ENCODE measurements at places on chromosomes 3 and 15.

DNA sequence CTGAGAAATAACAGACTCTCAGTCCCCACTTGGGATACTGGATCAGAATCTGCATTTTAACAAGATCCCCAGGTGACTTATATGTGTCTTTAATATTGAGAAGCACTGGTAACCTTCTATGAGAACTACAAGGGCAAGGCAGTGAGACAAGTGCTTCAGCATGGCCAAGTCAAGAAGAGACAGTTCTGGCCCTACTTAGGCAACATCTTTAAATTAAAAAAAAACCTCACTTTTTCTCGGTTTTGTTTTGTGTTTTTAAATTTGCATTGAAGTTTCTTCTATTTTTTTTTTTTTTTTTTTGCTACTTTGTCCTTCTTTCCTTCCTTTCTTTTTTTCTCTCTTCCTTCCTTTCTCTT, 42.5 kb upstream of the SPTSSB start:
- no peak for DNase-seq

GRCh38 chr3:39181408-39182335, 10.7 kb downstream of the XIRP1 start:
- DNase-seq: no peak

GRCh38 chr3:46578973-46579755, 13.1 kb upstream of the LRRC2 start:
- DNase-seq: no peak

DNA sequence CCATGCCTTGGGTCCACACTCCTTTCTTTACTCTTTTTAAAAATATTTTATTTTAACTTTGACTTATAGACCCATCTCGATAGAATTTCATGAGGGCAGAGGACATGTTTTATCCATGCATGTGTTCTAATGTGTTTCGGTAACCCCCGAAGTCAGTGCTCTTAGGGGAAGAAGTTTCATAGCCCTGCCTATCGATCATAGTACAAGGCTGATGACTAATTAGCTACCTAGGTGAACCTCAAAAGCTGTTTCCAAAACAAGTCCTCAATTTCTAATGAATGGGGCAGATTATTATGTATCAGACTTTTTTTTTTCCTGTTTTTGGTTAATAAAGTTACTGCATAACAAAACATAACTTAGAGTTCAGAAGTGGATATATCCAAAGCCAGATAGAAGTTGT, 82.0 kb downstream of the MBNL1 start:
- no peak for DNase-seq

- DNase-seq: no peak
Measured at GRCh38 chr3:152780553-152780952, 54.4 kb upstream of the P2RY1 start.

- no peak for DNase-seq
Measured at GRCh38 chr3:148718982-148719862, 21.5 kb downstream of the AGTR1 start.

DNA sequence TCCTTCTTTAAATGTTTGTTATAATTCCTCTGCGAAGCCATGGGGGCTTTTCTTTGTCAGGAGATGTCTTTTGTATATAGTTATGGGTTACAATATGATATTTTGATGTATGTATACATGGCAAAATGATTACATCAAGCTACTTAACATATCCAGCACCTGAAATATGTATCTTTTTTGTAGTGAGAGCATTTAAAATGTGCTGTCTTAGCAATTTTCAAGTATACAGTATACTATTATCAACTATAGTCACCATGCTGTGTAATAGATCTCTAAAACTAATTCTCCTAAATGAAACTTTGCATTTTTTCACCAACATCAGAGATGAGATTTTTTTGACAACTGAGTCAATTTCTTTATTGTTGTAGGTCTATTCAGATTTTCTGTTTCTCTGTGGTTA, 77.2 kb downstream of the STXBP5L start:
- no peak for DNase-seq

GRCh38 chr15:58214591-58215340, 76.6 kb downstream of the AQP9 start:
- no peak for DNase-seq

- no peak for DNase-seq
Measured at GRCh38 chr3:141894524-141895176, 18.2 kb downstream of the ATP1B3 start.

GRCh38 chr3:41208507-41209220, 9.4 kb downstream of the CTNNB1 start:
- DNase-seq: no peak

- no peak for DNase-seq
Measured at GRCh38 chr3:66602691-66603090, 101.9 kb upstream of the LRIG1 start.

GRCh38 chr15:70483513-70483912, 279.8 kb downstream of the UACA start:
- no peak for DNase-seq

DNA sequence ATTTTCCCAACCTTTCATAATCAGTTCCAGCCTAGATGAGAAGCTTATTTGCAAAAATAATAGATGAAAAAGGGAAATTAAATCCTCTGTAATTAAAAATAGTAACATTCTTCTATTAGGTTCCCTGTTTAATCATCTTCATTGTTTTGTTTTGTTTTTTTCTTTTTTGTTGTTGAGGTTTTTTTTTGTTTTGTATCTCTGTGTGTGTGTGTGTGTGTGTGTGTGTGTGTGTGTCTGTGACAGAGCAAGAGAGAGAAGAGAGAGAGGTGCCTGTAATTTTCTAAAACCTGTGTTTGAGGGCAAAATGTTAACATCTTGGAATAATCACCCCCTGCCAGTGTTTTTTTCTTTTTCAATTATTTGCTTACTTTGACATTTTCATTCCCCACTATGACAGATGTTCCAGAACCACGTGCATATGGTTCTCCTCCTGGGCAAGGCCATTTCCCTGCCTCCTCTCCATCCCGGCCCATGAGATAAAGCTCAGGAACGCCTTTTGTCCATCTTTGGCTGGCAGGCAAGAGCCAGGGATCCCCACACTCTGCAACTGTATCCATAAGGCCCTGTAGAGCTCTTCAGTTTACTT, 121.8 kb upstream of the NR2E3 start:
- DNase-seq: no peak

DNA sequence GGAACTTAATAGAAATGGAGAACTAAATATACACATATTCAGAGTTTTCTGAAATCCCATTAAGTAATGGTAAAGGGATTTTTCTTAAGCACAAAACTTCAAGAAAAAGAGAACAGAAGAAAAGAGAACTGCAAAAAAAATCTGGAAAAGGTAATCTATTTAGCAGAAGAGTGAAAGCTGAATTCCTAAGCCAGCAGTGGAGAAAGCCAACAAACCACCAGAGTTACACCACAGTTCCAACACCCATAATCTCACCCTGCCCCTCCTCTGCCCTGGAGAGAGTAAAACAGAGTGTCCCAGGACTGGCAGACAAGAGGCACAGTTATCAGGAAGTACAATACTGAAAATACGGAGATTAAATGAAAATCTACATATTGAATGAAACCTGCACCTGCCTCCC, 29.4 kb downstream of the TP53BP1 start:
- DNase-seq: no peak

- no peak for DNase-seq
Measured at GRCh38 chr3:15453501-15453900, 26.1 kb downstream of the EAF1 start.

DNA sequence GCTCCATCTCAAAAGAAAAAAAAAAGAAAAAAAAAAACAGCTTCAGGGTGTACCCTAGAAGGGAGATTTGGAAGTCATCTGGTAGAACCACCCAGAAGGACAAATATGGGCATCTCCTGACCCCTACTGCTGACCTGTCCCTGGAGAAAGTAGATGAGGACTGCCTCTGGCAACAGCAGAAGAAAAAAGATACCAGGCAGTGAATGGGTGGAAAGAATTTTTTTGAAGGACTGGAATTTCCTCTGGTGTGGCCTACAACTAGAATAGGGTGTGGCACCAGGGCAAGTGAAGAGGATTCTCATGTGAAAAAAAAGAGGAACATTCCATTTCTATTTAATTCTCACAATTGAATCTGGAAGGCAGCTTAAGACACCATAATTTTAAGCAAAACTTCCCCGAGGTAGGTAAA, 3.1 kb downstream of the ANXA2 start:
- DNase-seq: no peak

- DNase-seq: no peak
Measured at GRCh38 chr3:147391781-147392624, 14.3 kb downstream of the ZIC4 start.

- DNase-seq: peak; percentile 78
Measured at GRCh38 chr15:90099868-90100831, 2.1 kb downstream of the IDH2 start.

GRCh38 chr15:38509152-38509551, 55.2 kb downstream of the FAM98B start:
- no peak for DNase-seq

DNA sequence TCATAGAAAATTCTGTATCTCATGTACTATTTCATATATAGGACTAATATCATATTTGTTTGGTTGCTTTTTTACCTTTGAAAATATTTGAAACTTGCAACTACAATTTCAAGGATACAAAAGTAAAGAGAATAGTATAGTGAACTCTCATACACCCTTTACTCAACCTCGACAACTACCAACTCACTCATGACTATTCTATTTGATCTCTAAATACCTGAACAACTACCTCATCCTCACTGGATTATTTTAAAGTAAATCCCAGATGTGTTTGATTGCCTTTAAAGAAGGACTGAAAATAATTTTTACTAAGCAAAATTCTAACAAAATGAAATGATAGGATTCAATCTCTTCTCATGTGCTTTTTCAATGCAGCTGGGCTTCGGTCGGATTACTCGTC, 12.1 kb downstream of the TMPRSS7 start:
- DNase-seq: no peak

GRCh38 chr3:64939747-64940450, 252.1 kb upstream of the ADAMTS9 start:
- no peak for DNase-seq

GRCh38 chr15:25695875-25696760, 167.0 kb downstream of the ATP10A start:
- DNase-seq: no peak

- DNase-seq: no peak
Measured at GRCh38 chr15:38335116-38335515, 82.5 kb downstream of the SPRED1 start.

GRCh38 chr3:43499256-43499655, 122.6 kb downstream of the ANO10 start:
- no peak for DNase-seq

GRCh38 chr3:133851266-133851906, 44.3 kb downstream of the RAB6B start:
- DNase-seq: no peak

- DNase-seq: no peak
Measured at GRCh38 chr3:45776611-45777010, 19.7 kb downstream of the SLC6A20 start.

- no peak for DNase-seq
Measured at GRCh38 chr3:193129607-193130006, 111.4 kb upstream of the PLAAT1 start.

- DNase-seq: no peak
Measured at GRCh38 chr15:64216730-64217428, 54.1 kb upstream of the PPIB start.

GRCh38 chr3:33758864-33759263, 39.6 kb upstream of the PDCD6IP start:
- no peak for DNase-seq

DNA sequence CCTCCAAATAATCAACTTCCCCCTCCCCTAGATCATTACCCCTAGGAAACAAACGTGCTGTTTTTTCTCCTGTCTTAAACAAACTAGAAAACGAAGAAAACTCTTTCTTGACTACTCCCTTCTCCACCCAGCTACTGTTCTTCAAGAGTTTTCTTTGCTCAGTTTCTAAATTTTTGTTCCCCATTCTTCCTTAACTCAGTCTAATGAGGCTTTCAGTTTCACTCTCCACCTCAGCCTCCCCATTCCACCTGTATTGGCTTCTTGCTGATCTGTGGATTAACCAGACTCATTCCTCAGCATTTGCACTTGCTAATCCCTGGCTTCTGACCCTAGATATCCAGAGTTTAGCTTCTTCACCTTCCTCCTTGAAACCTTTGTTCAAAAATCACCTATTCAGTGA, 26.8 kb downstream of the SERPINI1 start:
- DNase-seq: no peak

- no peak for DNase-seq
Measured at GRCh38 chr3:172275586-172275985, 172.7 kb downstream of the GHSR start.

DNA sequence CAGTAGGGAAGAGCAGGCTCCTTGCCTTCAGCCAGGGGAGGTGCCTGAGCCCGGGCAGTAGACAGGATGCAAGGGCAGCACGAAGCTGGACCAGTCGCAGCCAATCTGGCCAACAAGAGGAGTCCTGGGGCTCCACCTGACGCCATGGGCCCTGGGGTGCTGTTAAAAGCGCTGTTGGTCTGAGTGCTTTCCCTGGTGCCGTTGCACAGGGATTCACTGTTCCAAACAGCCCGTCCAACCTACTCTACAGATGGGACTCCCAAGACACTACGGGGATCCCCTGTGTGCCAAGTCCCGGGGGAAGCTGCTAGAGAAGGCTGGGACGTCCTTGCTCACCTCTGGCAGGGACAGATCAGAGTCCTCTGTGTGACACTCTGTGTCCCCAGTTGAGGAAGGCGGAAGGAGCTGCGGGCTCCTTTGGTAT, 632 bp downstream of the CTSH start:
- no peak for DNase-seq

DNA sequence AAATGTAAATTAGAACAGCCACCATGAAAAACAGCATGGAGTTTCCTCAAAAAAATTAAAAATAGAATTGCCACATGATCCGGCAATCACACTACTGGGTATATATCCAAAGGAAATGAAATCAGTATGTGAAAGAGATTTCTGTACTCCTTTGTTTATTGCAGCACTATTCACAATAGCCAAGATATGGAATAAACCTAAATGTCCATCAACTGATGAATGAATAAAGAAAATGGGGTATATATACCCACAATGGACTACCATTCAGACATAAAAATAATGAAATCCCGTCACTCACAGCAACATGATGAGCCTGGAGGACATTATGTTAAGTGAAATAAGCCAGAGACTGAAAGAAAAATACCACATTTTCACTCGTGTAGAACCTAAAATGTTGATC, 296.9 kb downstream of the RAP2B start:
- no peak for DNase-seq

DNA sequence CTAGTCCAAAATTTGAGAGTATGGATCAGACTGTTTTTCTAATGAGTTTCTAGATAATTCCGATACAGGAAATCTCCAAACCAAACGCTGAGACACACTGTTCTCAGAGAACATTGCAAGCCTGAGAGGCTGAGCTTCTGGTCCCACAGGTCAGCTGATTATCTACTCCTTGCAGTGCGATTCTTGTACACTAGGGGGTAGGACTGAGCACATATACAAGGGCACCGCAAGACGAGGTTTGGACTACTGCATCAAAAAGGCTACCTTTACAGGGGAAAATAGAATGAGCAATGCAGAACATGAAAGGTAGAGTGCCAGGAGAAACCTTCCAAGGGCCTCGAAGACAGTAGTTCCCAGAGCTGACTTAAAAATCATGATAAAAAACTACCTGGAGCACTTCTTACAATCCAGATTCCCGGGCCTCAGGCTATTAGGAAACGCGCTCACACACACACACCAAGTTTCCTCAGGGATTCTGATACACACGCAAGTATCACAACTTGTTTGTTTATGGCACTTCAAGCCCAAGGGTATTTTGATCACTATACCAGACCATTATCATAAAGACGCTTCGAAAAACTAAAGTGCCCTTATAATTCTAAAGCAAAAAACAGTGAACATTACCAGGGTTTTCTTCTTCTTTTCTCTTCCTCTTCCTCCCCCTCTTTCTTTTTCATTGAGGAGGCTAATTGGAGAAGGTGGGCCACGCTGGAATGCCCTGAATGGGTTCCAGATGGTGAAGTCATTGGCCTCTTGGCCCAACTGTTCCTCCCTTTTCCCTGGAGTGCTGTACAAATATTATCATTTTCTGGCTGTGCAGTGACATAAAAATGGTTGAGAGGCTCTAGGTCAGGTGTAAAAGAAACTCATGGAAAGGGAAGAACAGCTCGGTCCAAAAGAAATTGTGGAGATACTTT, 61.8 kb downstream of the SLC12A8 start:
- no peak for DNase-seq

All from breast epithelium (tissue), 4 donors.